ENCODE measurements at places on chromosomes 3 and 15.

GRCh38 chr15:39251413-39252133, 329.3 kb upstream of the THBS1 start:
- no peak for DNase-seq

- no peak for DNase-seq
Measured at GRCh38 chr15:79505956-79506355, 73.8 kb downstream of the MINAR1 start.

DNA sequence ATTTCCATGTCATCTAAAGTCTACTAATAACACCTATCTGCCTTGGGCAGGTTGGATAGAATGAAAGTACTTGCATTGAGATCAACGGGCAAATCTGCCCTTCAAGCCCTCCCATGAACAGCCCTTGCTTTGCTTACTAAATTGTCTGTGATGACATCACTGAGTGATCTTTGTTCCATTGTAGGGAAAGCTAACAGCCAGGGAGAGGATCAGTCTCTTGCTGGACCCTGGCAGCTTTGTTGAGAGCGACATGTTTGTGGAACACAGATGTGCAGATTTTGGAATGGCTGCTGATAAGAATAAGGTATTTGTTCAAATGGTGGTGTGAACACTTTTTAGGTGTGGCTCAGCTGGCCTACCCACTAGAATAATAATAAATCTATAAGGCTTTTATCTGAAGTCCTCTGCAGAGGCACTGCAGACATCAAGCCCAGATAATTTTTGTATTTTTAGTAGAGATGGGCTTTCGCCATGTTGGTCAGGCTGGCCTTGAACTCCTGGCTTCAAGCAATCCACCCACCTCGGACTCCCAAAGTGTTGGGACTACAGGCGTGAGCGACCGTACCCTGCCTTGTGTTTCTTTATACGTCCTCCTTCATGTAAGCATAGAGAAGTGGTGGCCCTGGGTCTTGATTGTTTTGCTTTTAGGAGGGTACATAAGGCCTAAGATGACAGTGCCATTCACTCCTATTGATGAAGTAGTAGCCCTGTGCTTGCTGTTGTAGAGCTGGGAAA, 5.7 kb downstream of the PCCB start:
- DNase-seq: no peak

DNA sequence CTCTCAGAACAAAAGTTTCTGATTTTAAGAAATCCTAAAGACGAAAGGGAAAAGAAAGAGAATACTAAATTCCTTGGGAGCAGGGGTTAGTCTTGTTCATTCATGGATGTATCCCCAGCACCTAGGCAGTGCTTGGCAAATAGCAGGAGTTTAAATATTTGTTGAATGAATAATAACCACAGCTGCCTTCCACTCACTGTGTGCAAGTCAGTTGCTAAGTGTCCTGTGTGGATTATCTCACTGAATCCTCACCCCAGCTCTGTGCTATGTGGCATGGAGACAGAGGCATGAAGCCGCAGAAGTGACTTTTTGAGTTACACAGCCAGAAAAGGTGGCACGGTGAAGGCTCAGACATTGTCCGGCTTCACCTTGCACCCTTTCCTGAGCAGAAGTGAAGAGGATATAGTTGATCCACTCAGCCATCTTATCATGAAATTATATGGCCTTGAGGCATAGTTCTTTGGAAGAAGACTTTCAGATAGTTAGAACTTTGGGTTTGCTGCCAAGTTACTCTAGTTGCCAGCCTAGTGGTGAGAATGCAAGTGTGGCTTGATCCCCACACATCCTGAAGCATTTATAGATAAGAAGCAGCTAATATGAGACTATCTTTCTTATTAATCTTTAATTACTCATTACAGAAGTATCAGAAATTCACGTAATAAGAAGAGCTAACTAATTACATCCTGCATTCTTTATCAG, 355.5 kb downstream of the LRTM1 start:
- no peak for DNase-seq

DNA sequence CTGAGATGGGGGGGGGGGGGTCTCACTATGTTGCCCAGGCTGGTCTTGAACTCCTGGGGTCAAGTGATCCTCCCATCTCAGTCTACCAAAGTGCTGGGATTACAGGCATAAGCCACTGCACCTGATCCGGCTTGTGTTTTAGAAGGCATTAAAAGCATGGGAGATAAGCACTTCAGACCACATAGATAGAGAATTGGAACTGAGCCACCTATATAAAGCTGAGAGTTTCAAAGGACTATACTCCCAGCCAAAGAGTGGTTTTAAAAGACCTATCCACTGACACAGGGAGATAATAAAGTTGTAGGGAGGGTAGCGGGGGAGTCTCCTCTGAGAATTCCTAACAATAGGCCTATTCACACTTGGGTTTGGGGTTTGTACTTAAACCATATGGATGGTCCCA, 34.8 kb downstream of the DENND4A start:
- no peak for DNase-seq

DNA sequence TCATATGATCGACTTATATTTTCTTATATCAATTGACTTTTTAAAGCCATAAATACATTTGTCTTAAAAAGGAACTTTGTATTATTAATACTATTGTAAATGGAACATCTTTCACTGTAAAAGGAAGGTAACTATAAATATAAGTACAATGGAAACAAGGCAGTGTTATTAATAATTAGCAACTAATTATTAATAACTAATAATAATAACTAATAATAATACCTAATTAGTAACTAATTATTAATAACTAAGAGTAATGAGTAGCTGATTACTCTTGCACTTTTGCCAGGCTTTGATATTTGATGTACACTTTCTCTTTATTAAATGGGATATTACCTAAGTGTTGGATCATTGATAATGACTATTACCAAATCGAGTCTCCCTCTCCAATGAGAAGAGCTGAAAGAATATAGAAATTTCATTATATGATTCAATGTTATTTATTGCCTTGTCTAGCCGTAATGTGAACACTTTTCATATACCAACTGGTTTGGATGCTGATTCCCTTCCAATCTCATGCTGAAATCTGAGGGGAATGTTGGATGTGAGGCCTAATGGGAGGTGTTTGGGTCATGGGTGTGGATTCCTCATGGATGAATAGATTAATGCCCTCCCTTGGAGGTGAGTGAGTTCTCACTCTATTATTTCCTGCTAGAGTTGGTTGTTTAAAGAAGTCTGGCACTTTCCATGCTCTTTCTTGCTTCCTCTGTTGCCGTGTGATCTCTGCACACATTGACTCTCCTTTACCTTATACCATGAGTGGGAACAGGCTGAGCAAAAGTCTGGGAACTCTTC, 202.1 kb upstream of the ZBTB20 start:
- DNase-seq: no peak

- no peak for DNase-seq
Measured at GRCh38 chr3:36229496-36229895, 150.8 kb upstream of the STAC start.

- DNase-seq: no peak
Measured at GRCh38 chr3:6165951-6166350, 695.0 kb upstream of the GRM7 start.

DNA sequence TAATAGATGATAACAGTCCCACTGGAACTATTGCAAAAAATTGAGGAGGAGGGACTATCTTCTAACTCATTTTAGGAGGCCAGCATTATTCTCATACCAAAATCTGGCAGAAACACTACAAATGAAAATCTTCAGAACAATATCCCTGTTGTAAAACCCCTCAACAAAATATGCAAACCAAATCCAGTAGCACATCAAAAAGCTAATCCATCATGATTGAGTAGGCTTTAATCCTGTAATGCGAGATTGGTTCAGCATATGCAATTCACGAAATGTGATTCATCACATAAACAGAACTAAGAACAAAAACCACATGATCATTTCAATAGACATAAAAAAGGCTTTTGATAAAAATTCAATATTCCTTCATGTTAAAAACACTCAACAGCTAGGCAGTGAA, 23.9 kb upstream of the PLSCR2 start:
- no peak for DNase-seq

GRCh38 chr3:4852780-4853748, 126.2 kb upstream of the BHLHE40 start:
- no peak for DNase-seq

GRCh38 chr3:113329757-113330156, 111.5 kb downstream of the CFAP44 start:
- no peak for DNase-seq

GRCh38 chr3:113454057-113454456, 12.8 kb upstream of the CFAP44 start:
- DNase-seq: no peak

DNA sequence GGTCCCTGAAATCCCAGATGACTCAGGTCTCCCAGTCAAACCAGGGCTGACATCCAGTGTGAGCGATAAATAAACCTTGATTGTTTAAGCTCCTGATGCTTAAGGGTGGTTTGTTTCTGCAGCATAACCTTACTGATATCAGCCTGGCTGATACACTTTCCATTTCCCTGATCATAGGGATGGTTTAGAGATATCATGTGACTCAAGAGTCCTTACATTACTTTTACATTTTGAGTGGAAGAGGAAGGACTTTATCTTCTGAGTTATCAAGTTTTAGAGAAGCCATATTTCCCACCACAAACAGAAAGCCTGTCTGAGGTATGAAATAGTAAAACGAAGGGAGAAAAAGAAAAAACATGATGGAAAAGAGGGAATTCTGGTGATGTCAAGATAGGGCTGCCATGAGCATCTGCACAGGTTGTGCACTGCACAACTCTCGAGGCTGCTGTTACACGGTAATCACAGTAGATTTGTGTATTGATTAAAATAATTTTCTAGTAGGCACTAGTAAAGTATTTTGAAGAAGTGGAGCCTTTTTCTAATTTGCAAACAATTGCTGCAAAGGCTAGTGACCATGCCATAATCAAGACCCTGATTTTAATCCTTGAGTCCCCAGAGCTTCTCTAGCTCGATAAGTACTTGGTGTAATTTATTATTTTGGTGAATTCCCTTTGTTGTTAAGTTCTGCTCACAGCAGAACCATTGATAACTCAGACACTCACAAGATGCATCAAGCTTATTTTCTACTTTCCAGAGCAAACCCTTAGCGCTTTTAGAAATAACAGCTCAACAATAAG, 34.1 kb upstream of the FBLN2 start:
- no peak for DNase-seq

- DNase-seq: no peak
Measured at GRCh38 chr3:107634099-107634489, 111.3 kb downstream of the BBX start.

GRCh38 chr15:63495780-63496488, 8.5 kb upstream of the USP3 start:
- no peak for DNase-seq

GRCh38 chr15:40055576-40056293, 16.8 kb upstream of the SRP14 start:
- DNase-seq: no peak

- DNase-seq: no peak
Measured at GRCh38 chr15:36594556-36595090, 15.2 kb downstream of the CDIN1 start.

GRCh38 chr15:55942332-55942731, 51.1 kb downstream of the NEDD4 start:
- DNase-seq: no peak

DNA sequence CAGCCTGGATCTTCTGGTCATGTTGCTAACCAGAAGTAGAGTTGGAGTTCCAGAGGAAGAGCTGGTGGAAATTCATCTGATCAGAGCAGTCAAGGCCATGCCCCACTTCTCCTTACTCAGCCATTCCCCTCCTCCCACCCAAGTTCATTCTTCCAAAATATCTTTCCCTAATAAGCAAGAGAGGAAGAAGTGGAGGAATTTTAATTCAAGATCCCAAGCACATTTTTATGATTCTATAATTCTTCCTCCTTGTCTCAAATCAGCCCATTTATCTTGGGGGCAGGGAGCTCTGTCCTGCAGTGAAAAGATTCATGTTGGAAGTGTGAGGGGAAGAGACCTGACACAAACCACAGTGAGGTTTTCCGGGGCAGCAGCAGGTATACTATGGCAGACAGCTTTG, 85.0 kb upstream of the GALNT15 start:
- no peak for DNase-seq

GRCh38 chr3:171822431-171823106, 12.3 kb upstream of the PLD1 start:
- no peak for DNase-seq

GRCh38 chr3:175948041-175948440, 1088.9 kb downstream of the NAALADL2 start:
- no peak for DNase-seq

GRCh38 chr3:85979034-85979433, 1011.9 kb downstream of the VGLL3 start:
- DNase-seq: no peak

GRCh38 chr3:51773529-51774056, 5.4 kb downstream of the IQCF6 start:
- DNase-seq: no peak

GRCh38 chr3:128007033-128007424, 45.2 kb upstream of the SEC61A1 start:
- DNase-seq: no peak

- DNase-seq: no peak
Measured at GRCh38 chr15:94119923-94120775, 111.2 kb upstream of the MCTP2 start.

DNA sequence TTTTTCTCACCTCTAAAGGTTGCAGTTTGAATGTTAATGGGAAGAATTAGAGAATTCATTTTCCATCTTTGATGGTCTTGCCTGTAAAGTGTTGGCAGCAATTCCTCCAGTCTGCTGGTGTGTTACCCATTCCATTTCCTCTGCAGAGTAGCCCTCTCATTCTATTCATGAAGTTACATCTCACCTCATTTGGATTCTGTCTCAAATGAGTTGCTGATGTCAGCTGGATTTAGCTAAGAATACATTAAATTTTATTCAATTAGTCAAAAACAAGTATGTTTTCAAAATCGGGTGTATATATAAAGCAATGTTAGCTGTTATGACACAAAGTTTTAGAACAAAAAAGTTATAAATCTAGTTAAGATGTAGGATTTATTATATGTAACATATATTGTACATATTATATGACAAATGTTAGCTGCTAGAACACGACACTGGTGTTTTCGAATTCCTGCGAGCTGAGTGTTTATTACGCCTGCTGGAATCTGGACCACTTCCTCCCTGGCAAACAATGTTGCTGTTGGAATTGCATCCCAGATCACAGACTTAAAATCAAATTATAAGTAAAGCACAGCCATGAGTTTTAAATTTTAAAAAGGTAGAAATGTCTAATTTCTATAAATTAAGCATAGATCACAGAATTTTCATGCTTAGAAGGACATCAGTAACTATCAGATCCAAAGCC, 516.2 kb downstream of the OCA2 start:
- DNase-seq: no peak

- DNase-seq: no peak
Measured at GRCh38 chr3:149462581-149463011, 11.9 kb upstream of the TM4SF4 start.

GRCh38 chr3:157300094-157300493, 136.6 kb upstream of the PTX3 start:
- no peak for DNase-seq

GRCh38 chr3:152056481-152056880, 183.0 kb downstream of the SUCNR1 start:
- no peak for DNase-seq

Measured in activated effector memory CD4-positive, alpha-beta T cell treated with Interleukin-2 at 50 U/mL for 16 hours (primary cell).